ENCODE measurements at places on chromosomes 2 and 18. TPM values are rescaled to one million over a fixed set of nuclear protein-coding genes. Genes with fewer than 3 reads are reported as not detected.

DNA sequence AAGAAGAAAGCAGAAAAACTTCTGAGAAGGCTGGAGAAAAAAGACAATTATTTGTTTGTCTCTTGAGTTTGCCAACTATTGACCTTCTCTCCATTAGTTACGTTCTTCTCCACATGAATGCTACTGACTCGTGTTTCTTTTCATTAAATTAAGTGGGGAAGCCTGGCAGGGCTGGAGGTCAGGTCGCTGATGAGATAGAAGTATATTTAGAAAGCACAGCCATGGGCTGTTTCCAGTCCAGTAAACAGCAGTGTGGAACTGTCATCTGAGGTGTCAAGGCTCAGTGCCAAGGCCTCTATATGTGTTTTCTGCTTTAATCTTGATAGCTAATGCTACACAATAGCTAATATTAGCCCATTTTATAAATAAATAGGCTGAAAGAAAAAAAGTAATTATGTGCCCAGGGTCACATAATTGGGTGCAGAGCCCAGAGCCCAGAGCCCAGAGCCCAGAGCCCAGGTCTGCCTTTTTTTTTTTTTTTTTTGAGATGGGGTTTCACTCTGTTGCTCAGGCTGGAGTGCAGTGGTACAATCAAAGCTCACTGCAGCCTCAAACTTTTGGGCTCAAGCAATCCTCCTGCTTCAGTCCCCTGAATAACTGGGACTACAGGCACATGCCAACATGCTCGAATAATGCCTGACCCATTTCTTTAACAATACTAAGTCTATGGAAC is 6.3 kb downstream of the MSGN1 start:
- no peak overlapping the region for H3K27ac ChIP-seq
- no peak for DNase-seq
- no peaks in the 10 kb centered on the region for H3K36me3 ChIP-seq
- no peak overlapping the region for H3K4me3 ChIP-seq
- H3K4me1 ChIP-seq = peaks cover 4% of the 10 kb centered on the region

- no peak overlapping the region for H3K4me3 ChIP-seq
- H3K4me1 ChIP-seq = no peaks in the 10 kb centered on the region
- H3K27ac ChIP-seq = no peak overlapping the region
- DNase-seq = no peak
- peaks cover 5% of the 10 kb centered on the region for H3K36me3 ChIP-seq
These were observed 36.8 kb upstream of the GPR17 start for GRCh38 chr2:127609031-127609751.

The GAREM2 gene
- 4.6 TPM for total RNA-seq

- H3K4me1 ChIP-seq = peaks cover 5% of the 10 kb centered on the region
- no peak overlapping the region for H3K4me3 ChIP-seq
- DNase-seq = no peak
These were observed 11.4 kb upstream of the PKDCC start for GRCh38 chr2:42036413-42036812.

DNA sequence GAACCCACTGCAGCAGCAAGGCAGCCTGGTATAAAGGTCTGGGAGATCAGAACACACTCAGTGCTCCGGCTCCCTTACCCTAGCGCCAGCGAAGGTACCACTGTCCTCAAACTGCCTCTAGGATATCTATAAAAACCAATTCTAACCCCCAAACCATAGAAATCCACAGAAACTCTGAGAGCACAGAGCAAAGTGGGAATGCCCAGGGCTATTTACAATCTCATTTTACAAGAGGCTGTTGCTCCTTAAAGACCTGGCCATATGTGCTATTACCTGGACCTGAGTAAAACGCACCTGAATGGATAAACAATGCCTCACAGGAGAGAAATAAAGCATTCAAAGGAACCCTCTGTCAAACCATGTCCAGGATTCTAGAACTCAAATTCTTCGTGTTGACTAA is 4.3 kb downstream of the STK39 start:
- no peaks in the 10 kb centered on the region for H3K36me3 ChIP-seq
- H3K4me3 ChIP-seq = no peak overlapping the region
- H3K4me1 ChIP-seq = peaks cover 20% of the 10 kb centered on the region
- peaks cover 8% of the 10 kb centered on the region for H3K27me3 ChIP-seq

The LOXHD1 gene
- 0.23 TPM for total RNA-seq

DNA sequence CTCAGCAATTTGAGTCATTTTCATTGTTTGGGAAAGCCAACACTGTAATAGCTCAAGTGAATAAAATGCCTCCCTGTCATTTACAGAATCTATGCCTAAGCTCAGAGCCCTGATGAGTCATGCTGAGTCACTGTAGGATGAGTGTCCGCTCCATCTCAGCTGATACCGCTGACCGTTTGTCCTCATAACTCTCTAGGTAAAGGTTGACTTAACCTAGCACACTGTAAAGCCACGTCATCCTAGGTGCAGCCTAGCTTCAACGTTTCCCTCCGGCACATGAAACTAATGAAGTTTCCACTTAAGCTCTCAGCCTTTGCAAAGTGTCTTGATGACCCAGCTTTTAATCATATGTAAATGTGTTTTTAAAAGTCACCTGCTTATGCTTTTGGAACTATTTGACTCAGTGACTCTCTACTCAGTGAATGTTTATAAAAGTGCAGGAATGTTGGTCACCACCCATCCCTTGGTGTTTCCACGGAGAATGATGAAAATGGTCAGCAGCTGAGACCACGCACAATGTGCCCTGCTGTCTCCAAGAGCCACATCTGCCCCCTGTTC is 154.0 kb downstream of the PMAIP1 start:
- no peaks in the 10 kb centered on the region for H3K27me3 ChIP-seq
- no peaks in the 10 kb centered on the region for H3K4me1 ChIP-seq
- no peak for DNase-seq
- H3K27ac ChIP-seq = no peak overlapping the region
- no peak overlapping the region for H3K4me3 ChIP-seq
- no peaks in the 10 kb centered on the region for H3K36me3 ChIP-seq

The CCDC148 gene
- 2.2 TPM for total RNA-seq

GRCh38 chr2:157497638-157498314 is 53.9 kb upstream of the CYTIP start:
- no peak overlapping the region for H3K4me3 ChIP-seq
- H3K27me3 ChIP-seq = peaks cover 1% of the 10 kb centered on the region
- DNase-seq = no peak
- H3K4me1 ChIP-seq = no peaks in the 10 kb centered on the region
- no peaks in the 10 kb centered on the region for H3K36me3 ChIP-seq

DNA sequence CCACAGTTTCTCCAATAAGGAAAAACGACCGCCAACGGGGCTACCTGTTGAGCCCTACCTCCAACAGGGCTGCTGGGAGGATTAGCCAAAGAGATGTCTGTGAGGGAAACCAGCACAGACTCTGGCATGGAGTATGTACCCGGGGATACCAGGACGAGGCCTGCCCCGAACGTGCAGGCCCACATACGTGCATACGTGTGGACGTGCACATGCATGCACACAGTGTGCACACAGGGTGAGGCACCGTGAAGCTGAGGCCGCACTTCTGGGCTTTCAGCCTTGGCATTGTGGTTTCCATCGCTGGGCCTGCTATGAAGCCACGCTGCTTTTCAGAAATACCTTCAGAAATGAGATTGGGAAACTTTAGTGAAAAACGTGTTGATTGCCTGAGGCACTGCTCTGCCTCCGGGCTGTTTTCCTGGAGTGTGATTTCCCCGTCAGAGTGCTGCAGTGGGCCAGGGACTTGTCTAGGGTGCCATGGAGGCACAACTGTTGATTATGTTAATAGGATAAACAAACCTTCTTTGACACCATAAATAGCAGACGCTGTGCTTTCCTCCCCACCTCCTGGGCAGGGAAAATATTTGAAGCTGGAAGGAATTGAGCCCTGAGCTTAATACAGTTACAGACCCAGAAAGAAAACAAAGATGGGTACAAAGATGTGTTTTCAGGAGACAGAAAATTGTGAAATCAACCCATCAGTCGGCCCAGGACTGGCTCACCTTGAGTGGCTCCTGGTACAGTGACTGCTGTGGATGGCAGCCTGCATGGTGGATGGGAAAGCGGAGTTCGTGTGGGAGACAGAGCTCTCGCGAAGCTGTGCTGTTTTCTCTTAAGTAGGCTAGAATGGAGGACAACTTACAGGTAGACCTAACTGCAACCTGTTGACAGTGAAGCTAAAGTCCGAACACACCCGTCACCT is 182.3 kb downstream of the FAM210A start:
- H3K36me3 ChIP-seq = peaks cover 3% of the 10 kb centered on the region
- H3K4me3 ChIP-seq = no peak overlapping the region
- H3K27me3 ChIP-seq = no peaks in the 10 kb centered on the region
- H3K4me1 ChIP-seq = peaks cover 20% of the 10 kb centered on the region
- no peak for DNase-seq

- H3K4me3 ChIP-seq = no peak overlapping the region
- peaks cover 7% of the 10 kb centered on the region for H3K36me3 ChIP-seq
- DNase-seq = no peak
- H3K27me3 ChIP-seq = peaks cover 1% of the 10 kb centered on the region
These were observed 124.1 kb upstream of the KLHL14 start for GRCh38 chr18:32896776-32897547.

DNA sequence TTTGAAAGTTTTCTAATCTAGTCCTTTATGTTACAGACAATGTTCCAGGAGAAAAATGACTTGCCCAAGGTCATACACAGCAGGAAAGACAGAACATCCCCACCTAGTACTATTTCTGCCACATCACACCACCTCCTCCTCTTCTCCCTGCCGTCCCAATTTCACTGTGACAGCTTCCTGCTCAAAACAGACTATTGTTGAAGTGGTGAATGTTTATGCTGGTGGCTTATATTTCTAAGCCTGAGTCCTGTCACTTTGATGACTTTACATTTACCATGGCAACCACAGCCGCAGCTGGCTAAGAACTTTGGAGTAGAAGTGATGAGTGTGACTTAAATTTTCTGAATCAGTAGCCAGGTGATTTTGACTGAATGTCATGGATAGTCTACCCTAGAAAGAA is 10.0 kb downstream of the GALNT5 start:
- H3K4me3 ChIP-seq = no peak overlapping the region
- H3K36me3 ChIP-seq = no peaks in the 10 kb centered on the region
- peaks cover 1% of the 10 kb centered on the region for H3K27me3 ChIP-seq
- no peak for DNase-seq
- H3K4me1 ChIP-seq = no peaks in the 10 kb centered on the region
- no peak overlapping the region for H3K27ac ChIP-seq

The NGEF gene
- 1.4 TPM for total RNA-seq

Measured in endothelial cell (in vitro differentiated cells).